ENCODE measurements at places on chromosomes 12 and 14.

GRCh38 chr14:76929927-76930326, 98.6 kb downstream of the IRF2BPL start:
- no peak overlapping the region for H3K4me3 ChIP-seq
- H3K4me1 ChIP-seq, result peaks cover 17% of the 10 kb centered on the region
- no peak overlapping the region for H3K27ac ChIP-seq
- no peaks in the 10 kb centered on the region for H3K27me3 ChIP-seq

GRCh38 chr12:58521796-58522195, 398.5 kb downstream of the LRIG3 start:
- DNase-seq, result no peak
- no peaks in the 10 kb centered on the region for H3K27me3 ChIP-seq
- H3K4me1 ChIP-seq, result no peaks in the 10 kb centered on the region
- H3K36me3 ChIP-seq, result no peaks in the 10 kb centered on the region
- no peak overlapping the region for H3K4me3 ChIP-seq

DNA sequence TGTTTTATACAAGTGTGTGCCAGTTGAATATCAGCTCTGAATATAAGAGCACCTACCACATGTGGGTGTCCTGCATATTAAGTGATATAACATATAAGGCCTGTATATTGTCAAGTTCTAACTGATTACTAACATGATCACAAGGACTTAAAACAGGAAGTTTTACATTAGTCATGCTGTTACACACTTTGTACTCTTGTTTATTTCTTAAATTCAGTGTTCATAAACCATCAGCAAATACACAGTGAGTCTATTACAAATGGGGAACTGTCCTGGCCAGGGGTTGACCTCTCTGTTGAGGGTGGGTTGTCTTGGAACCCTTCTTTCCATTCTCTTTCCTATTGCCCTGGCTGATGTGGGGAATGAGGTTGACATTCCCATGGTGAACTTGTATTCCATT, 19.1 kb downstream of the HELB start:
- H3K36me3 ChIP-seq, result no peaks in the 10 kb centered on the region
- H3K4me3 ChIP-seq, result no peak overlapping the region
- H3K27me3 ChIP-seq, result no peaks in the 10 kb centered on the region
- H3K4me1 ChIP-seq, result no peaks in the 10 kb centered on the region
- DNase-seq, result no peak

- peaks cover 2% of the 10 kb centered on the region for H3K4me1 ChIP-seq
- no peak overlapping the region for H3K4me3 ChIP-seq
- H3K27ac ChIP-seq, result no peak overlapping the region
- no peaks in the 10 kb centered on the region for H3K36me3 ChIP-seq
- H3K27me3 ChIP-seq, result no peaks in the 10 kb centered on the region
- no peak for DNase-seq
These were observed 44.7 kb upstream of the MDM1 start for GRCh38 chr12:68376901-68377300.

DNA sequence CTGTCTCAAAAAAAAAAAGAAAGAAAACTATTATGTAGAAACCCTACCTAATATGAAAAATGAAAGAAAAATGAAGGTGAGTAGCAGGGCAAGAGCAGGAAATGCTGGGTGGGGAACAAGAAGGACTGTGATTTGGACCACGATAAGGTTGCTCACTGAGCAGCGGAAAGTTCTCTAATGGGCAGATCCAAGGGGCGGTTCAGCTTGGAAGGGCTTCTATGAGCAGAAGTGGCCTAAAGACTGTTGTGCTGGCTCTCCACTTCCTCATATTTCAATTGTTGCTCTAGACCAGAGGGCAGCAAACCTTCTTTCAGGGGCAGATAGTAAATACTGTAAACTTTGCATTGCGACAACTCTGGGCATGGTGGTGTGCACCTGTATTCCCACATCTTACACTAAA, 16.3 kb upstream of the NFYB start:
- no peaks in the 10 kb centered on the region for H3K36me3 ChIP-seq
- peaks cover 20% of the 10 kb centered on the region for H3K27me3 ChIP-seq
- no peak overlapping the region for H3K4me3 ChIP-seq
- peaks cover 3% of the 10 kb centered on the region for H3K4me1 ChIP-seq
- no peak for DNase-seq

DNA sequence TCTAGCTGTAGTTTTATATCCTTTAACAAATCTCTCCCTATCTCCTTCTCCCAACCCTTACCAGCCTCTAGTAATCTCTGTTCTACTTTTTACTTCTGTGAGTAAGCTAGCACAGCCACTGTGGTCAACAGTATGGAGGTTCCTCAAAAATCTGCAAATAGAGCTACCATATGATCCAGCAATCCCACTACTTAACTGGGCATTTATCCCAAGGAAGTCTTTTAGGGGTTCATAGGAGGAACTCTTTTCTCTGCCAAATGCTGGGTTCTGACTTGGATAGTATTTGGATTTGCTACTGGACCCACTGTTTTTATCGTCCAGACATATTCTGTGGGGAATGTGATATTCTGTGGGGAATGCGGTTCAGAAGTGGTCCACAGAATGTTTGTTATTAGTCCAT, 41.1 kb downstream of the EID3 start:
- no peak overlapping the region for H3K27ac ChIP-seq
- peaks cover 2% of the 10 kb centered on the region for H3K4me1 ChIP-seq
- no peak for DNase-seq
- H3K4me3 ChIP-seq, result no peak overlapping the region
- H3K27me3 ChIP-seq, result no peaks in the 10 kb centered on the region
- peaks cover 30% of the 10 kb centered on the region for H3K36me3 ChIP-seq

DNA sequence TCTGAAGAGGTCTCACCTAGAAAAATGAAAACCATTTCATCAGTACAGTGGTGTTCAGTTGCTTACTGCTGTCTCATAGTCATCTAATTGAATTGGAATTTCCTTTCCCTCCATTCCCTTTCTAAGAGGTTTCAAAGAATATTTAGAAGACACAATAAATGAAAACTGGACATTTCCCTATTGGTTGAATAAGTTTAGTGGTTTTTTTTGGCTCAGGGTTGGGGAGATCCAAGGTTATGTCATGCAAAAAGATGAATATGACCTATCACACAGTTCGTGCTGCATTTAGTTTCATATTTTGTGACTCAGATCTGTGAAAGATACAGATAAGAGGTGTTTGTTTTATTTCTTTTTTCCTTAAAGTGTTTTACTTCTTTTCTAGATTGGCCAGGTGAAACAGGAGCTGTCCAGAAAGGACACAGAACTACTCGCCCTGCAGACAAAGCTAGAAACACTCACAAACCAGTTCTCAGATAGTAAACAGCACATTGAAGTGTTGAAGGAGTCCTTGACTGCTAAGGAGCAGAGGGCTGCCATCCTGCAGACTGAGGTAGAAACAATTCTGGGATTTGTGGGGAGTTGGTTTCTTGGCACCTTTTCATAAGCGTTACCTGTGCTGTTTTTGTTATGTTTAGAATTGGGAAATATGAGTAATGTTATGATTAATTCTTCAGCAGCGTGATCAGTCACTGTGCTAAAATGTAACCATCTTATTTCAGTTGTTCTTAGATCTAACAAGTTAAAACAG, 124.6 kb downstream of the ERC1 start:
- DNase-seq, result no peak
- no peaks in the 10 kb centered on the region for H3K27me3 ChIP-seq
- no peak overlapping the region for H3K27ac ChIP-seq
- no peaks in the 10 kb centered on the region for H3K36me3 ChIP-seq

DNA sequence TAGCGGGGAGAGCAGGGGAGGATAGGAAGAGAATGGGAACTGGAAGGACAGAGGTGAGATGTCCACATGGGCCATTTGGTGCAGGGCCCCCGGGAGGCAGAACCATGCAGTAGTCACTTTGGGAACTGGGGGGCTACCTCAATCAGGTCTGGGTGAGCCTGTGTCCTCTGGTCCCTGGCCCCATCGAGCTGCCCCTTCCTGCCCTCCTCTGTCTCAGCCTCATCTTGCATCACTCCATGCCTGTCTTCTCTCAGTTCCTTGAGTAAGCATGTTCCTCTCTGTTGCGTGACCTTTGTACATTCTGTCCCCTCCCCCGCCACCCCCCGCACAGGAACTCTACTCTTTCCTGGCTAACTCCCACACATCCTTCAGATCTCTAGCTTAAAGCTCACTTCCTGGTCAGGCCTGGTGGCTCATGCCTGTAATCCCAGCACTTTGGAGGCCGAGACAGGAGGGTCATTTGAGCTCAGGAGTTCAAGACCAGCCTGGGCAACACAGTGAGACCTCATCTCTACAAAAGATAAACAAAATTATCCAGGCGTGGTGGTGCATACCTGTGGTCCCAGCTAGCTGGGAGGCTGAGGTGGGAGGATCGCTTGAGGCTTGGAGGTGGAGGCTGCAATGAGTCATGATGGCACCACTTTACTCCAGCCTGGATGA, 23.2 kb downstream of the FOS start:
- peaks cover 1% of the 10 kb centered on the region for H3K4me1 ChIP-seq
- no peak for DNase-seq
- H3K4me3 ChIP-seq, result no peak overlapping the region
- H3K27ac ChIP-seq, result no peak overlapping the region

- DNase-seq, result no peak
- H3K27me3 ChIP-seq, result no peaks in the 10 kb centered on the region
- H3K4me1 ChIP-seq, result no peaks in the 10 kb centered on the region
- no peak overlapping the region for H3K4me3 ChIP-seq
- H3K27ac ChIP-seq, result no peak overlapping the region
These were observed 74.2 kb downstream of the DNAH10 start for GRCh38 chr12:123836292-123836691.

GRCh38 chr14:89226801-89227495, 190.1 kb downstream of the FOXN3 start:
- H3K27me3 ChIP-seq, result no peaks in the 10 kb centered on the region
- no peaks in the 10 kb centered on the region for H3K4me1 ChIP-seq
- no peak overlapping the region for H3K27ac ChIP-seq
- H3K36me3 ChIP-seq, result no peaks in the 10 kb centered on the region
- DNase-seq, result no peak
